ENCODE measurements at places on chromosomes 5 and 9. TPM values are rescaled to one million over a fixed set of nuclear protein-coding genes. Genes with fewer than 3 reads are reported as not detected.

Gene PCDHGB4
- polyA plus RNA-seq, result 7.6 TPM

Gene ITK
- 0.23 TPM for polyA plus RNA-seq

Gene PRR7
- 1.0 TPM for polyA plus RNA-seq

- no peak for DNase-seq
Observed at GRCh38 chr5:104456122-104456521, 893.5 kb upstream of the NUDT12 start.

GRCh38 chr5:132684491-132684890, 10.7 kb downstream of the IL4 start:
- DNase-seq, result no peak

- DNase-seq, result no peak
Observed at GRCh38 chr5:178143901-178144300, 9.8 kb downstream of the NHP2 start.

GRCh38 chr9:133876144-133876543, 116.0 kb downstream of the VAV2 start:
- no peak for DNase-seq

DNA sequence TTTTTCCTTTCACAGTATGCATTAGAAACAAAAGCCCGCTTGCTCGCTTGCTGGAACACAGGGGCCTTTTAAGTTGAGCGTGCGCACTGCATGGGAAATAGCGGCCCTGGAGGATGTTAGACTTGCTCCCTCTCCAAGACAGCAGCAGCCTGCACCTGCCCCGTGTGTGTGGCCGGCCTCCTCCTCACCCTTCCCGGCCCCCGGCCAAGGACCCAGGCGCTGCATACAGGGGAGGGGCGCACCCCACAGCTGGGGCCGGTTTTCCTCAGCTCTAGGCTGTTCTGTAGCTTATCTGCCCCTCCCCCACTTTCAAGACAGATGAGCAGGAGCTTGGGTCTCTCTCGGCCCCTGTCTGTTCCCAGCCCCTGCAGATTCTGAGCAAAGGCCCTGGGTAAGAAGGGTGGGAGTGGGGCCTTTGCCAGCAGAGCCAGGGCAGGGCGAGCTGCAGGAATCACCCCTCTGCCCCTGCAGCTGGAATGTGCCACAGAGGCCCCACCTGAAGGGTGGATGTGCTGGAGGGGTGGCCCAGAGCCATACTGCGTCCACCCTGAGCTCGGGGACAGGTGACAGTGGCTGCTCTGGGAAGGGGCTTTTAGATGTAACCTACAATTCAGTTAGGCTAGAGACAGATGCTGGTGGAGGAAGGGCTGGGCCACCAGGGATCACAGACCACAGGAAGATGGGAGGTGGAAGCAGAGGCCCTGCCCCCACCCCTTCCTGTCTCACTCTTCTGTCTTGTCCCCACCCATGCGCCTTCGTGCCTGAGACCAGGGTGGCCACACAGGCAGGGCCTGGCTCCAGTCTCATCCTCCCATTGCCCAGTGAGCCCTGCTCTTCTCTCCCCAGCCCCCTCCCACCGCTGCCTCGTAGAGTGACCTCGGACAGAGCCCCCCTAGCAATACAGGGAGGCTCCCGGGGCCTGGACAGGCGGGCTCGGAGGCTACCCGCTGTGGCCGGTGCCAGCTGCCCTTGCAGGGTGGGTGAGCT, 132.4 kb downstream of the DAB2IP start:
- no peak for DNase-seq

DNA sequence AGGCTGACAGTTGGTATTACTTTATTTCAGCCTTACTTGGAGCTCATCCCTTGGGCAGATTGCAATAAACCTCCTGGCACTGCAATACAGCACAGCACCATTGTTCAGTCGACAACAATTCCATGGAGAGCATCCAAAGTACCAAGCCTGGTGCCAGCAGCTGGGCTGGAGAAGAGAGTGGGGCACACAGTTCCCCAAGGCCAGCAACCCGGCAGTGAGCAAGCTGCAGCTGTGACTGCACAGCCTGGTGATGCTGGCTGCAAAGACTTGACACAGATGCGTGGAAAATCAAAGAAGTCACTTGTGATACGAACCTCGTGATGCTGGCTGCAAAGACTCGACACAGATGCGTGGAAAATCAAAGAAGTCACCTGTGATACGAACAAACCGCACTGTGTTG, 125.4 kb downstream of the ATPSCKMT start:
- no peak for DNase-seq

- no peak for DNase-seq
Observed at GRCh38 chr5:167412556-167412955, 878.9 kb upstream of the WWC1 start.

DNA sequence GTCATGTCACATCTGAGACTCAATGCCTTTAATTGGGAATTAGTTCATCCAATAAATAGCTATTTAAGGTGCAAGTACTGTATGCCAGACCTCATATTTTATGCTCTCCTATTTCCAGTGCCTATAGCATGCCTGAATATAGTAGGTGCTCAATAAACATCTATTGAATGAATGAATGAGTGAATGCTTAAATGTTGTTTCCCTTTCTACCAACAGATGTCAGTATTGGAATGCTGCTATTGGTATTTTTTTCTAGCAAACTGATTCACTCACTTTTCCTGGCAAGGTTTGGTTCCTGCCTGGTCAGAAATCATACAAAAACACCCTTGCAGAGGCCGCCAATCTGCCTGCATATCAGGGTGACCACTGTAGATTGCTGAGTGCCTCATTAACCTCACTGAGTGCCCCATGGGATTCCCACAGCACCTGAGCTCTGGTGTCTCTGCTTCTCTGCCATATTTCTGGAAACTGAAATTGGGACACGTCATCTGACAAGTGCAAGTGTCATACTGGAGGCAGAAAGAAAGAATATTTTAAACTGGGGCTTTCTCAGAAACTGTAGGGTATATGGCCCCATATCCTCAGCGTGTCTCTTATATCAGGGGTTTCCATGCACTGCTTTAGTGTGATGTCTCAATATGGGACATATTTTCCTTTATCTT, 359.7 kb downstream of the TRIM32 start:
- no peak for DNase-seq

DNA sequence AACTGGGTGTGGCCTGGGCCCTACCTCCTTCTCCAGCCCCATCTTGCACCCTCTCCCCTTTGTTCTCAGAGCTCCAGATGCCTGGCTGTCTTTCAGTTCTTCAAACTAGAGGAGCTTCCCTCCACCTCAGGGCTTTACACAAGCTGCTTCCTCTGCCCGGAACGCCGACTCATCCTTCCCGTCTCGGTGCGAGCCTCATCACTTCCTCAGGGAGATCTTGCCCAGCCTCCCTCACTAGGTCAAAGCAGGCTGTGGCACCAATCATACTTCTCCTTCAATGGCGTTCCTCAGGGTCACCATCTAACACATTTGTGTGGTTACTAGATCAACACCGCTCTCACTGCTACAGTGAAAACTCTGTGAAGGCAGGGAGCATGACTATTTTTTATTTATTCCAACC, 56.2 kb upstream of the ZSWIM6 start:
- DNase-seq, result no peak

DNA sequence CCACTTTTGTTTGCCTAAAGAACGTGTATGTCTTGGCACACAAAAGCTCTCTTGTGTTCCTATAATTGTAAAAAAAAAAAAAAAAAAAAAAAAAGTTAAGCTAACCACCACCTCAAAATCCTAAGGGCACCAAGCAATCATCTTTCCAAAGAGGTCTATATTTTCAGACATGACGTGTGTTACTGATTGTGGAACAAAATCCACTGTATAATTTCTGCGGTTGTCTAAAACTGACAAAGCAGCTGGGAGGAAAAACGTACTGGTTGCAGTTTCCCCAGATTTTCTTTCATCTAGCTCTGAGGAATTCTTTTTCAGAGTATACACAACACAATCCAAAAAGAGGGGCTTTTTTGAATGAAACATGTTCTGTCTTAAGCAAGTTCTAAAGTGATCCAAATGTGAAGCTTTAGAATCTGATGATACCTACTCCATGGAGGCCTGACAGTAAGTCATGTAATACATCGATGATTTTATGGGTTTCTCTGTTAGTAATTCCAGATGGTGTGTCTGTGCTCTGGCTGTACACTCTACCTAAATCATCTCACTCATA, 375.6 kb upstream of the NUDT12 start:
- DNase-seq, result no peak
